ENCODE measurements at places on chromosomes 5 and 9.

- DNase-seq: no peak
Observed at GRCh38 chr5:137834498-137835049, 33.1 kb upstream of the MYOT start.

GRCh38 chr5:124195411-124195810, 551.0 kb downstream of the ZNF608 start:
- DNase-seq: no peak

- DNase-seq: no peak
Observed at GRCh38 chr5:180720486-180720885, 19.4 kb downstream of the OR2Y1 start.

- DNase-seq: no peak
Observed at GRCh38 chr5:150460781-150461180, 11.2 kb upstream of the RPS14 start.

- DNase-seq: no peak
Observed at GRCh38 chr5:155259648-155260047, 246.1 kb downstream of the KIF4B start.

DNA sequence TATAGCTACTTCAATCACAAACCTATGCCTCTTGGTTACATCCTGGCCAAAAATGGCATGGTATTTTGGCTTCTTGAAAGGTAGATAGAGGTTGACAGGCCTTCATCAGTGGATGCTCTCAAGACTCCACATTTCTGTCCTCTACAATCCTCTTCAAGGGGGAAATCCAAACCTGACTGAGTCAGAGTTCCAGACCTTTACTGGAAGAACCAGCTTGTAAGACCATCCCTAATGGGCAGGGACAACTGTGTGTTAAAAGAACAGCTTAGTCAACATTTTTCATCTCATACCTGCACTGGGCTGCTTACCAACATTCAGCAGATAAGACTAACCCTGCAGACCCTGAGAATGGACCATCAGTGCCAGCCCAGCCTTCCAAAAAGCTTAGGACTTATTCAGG, 155.7 kb downstream of the CDK5RAP2 start:
- DNase-seq: no peak

DNA sequence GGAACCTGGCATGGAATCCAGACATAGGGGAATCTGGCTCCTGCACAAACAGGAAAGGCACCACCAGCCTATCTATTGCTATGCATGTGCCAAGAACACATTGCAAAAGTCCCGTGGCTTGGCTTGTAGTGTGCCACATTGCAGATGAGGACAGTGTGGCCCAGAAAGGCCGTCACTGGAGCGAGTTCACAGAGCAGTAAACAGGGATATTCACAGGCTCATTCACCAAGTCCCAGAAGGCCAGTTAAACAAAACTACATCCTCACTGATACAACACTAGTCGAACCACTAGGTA, 39.6 kb upstream of the TRIM32 start:
- DNase-seq: no peak

DNA sequence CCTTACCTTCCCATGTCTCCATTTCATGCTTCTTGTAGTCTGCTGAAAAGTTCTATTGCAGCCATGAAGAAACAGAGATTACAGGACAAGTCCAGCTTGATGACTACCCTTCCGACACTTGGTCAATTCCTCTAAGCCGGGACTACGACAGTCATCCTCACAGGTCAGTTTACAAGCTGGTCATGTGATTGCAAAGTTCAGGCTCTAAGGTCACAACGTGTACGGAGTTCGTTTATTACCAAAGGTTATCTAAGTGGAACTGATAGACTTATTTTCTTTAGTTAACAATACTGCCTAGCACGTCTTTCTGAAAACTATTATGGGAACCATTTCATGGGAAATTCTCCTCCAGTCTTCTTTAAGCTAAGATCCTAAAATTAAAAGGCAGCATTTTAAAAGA, 88.5 kb upstream of the NR5A1 start:
- DNase-seq: no peak

DNA sequence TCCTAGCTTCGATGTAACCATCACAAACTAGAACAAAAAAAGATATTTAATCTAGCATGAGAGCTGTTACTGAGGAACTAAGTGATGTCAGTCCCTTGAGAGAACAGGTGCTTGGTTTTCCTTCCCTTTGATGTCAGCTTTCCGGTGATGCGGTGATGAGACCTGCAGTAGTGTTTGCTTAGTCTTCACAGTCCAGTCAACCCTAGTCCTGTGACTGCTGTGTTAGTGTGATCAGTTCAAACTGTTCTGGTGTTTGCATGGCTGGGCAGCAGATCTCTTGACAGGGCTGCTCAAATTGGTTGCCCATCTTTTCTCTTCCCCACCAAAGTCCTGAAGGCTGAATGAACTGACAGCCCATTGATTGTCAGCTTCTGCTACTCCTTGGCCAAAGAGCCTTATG, 608.6 kb upstream of the DAB2 start:
- no peak for DNase-seq

- no peak for DNase-seq
Observed at GRCh38 chr9:69332067-69332685, 7.2 kb downstream of the ENTREP1 start.

GRCh38 chr5:3019045-3019444, 267.6 kb upstream of the IRX2 start:
- no peak for DNase-seq

- no peak for DNase-seq
Observed at GRCh38 chr5:142540922-142541422, 144.9 kb downstream of the FGF1 start.

DNA sequence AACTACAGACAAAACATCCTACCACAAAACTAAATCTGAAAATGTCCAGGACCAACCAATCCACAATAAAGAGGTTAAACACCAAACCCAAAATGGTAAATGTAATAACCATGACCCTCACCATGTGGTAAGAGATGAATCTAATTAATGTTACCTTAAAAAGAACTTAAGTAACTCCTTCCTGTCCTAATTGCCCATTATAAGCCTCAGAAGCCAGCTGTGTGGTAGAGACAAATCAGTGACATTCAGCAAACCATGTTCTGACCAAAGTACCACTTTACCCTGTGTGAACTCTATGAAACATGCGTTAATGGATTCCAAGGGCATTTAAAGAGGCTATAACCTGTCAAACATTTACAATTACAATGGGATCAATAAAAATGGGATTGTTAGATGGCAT, 25.0 kb downstream of the LPAR1 start:
- DNase-seq: no peak

DNA sequence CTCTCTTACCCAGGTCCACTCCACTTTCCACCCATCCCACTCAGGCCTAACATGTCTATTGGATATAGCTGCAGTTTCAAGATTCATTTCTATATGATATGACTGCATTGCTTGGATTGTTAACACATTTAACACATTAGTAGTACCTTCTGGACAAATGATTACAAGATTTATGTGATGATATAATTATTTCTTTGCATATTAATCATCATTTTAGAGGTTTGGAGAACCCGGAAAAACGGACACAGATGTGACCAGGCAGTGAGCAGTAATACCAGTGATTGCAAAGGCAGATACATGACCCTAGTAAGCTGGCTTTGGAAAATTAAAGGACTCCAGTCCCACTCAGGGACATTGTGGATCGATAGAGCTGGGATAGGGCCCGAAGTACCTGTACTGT, 103.8 kb downstream of the PRR16 start:
- no peak for DNase-seq

GRCh38 chr5:142353071-142353472, 28.3 kb upstream of the SPRY4 start:
- no peak for DNase-seq

DNA sequence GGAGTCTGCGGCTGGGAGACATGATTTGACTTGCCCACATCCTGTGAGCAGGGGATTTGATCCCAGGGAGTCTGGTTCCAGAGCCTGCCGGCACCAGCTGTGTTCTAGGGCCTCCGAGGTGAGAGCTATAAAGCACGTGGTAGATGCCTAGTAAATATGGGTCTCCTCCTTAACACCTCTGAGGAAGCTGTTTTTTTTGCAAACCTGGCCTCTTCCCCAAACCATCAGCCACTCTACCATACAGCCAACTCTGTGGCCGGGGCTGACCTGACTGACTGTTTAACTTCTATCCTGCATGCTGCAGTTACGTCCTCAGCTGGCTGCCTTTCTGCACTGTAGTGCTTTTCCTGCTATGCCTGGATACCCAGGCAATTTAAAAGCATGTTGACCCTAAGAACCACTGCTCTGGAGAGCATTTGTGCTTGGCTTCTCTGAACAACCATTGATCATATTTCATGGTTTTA, 220.5 kb downstream of the SLIT3 start:
- no peak for DNase-seq

- DNase-seq: peak; percentile 53
Observed at GRCh38 chr5:140794595-140795258, at the start of gene PCDHA2. TSS of gene PCDHA2 (plus strand) at chr5:140794852.

DNA sequence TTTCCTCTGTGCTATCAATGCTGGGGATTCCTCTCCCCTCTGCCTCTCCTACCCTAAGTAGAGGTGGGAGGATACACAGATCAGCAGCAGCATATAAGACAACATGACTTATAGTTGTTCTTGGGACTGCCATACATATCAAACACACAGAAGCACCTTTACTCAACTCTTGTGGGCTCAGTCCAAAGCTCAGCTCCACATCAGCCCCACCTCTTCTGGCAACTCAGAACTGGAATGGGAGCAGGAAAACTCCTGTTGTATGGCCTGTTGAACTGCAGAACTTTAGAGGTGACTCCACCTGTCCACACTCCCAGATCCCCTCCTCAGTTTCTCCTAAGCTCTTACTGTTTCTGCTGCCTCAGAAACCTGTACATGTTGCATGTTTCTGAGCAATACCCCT, 127.8 kb downstream of the SV2C start:
- no peak for DNase-seq

DNA sequence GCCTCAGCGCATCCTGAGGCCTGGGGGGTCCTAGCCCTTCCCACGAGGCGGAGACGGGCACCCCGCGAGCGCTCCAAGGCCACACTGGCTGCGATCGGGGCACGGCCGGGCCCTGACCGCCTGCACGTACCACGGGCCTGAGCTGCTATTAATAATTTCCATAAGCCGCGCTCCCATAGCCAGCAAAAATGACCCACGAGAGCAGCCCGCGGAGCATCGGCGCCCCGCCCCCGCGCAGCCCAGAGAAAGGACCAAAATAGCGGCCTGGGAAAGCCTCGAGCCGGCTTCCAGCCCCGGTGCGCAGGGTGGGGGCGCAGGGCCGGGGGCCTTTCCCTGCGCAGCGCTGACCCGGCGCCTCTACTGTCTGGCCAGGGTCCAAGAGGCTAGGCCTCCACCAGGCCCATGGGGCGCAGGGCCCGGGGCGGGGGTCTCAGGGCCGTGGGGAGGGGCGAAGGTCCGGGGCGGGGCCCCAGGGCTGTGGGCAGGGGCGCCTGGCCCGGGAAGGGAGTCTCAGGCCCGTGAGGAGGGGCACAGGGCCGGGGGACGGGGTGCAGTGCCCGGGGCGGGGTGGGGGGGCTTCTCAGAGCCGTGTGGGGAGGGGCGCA, 54.4 kb downstream of the EXD3 start:
- peak; percentile 44 for DNase-seq

DNA sequence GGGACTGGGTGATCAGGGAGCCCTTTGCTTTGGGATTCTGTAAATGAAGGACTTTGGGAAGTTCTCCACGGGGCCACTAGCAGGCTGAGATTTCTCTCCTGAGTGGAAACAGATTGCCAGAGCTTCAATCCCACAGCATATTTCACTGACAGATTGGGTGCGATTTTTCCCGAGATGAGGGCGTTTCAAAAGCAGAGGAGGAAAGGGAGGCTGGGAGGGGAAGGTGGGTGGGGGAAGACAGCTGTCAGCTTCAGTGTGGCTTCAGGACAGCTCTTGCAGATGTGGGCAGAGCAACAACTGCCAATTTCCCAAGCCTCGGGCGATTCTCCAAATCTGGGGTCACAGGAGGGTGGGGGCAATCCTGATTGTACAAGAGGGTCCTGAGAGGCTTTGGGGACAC, 258.5 kb upstream of the ADRA1B start:
- no peak for DNase-seq

GRCh38 chr9:89799766-89800165, 195.0 kb downstream of the GADD45G start:
- DNase-seq: no peak

- no peak for DNase-seq
Observed at GRCh38 chr5:160792732-160793529, 59.1 kb downstream of the ATP10B start.

- DNase-seq: no peak
Observed at GRCh38 chr9:129397335-129397734, 219.3 kb upstream of the IER5L start.

- no peak for DNase-seq
Observed at GRCh38 chr5:82314964-82315758, 37.0 kb upstream of the RPS23 start.
